ENCODE measurements at places on chromosomes 12 and 14. TPM values are rescaled to one million over a fixed set of nuclear protein-coding genes. Genes with fewer than 3 reads are reported as not detected.
A peak's percentile ranks its signal among the peaks of the same experiment; 100 is the strongest.

DNA sequence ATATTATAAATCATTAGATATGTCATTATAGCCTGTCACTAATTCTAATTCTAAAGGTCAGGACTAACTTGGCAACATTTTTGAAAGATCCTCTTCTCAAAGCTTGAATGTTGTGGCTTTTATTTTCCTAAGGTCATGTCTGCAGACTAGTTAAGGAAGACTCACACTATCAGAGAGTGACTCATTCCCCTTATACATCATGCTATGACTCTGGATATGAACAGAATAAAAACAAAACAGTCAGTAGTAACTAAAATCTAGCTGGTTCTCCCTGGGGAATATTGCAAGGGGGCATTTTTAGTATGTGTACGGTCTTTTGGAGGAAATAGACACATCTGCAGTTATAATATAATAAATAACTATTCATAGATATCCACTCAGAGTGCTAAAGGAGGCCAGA is 170.6 kb downstream of the SLC2A13 start:
- no peak for DNase-seq

GRCh38 chr14:102759456-102760187 is 17.6 kb upstream of the TRAF3 start:
- DNase-seq, result no peak

GRCh38 chr14:61326847-61327246 is 5.5 kb downstream of the PRKCH start:
- peak; percentile 93 for DNase-seq

GRCh38 chr12:6688543-6688998 is 604 bp downstream of the ZNF384 start:
- DNase-seq, result no peak

GRCh38 chr12:24113701-24114100 is 164.2 kb upstream of the SOX5 start:
- DNase-seq, result no peak

DNA sequence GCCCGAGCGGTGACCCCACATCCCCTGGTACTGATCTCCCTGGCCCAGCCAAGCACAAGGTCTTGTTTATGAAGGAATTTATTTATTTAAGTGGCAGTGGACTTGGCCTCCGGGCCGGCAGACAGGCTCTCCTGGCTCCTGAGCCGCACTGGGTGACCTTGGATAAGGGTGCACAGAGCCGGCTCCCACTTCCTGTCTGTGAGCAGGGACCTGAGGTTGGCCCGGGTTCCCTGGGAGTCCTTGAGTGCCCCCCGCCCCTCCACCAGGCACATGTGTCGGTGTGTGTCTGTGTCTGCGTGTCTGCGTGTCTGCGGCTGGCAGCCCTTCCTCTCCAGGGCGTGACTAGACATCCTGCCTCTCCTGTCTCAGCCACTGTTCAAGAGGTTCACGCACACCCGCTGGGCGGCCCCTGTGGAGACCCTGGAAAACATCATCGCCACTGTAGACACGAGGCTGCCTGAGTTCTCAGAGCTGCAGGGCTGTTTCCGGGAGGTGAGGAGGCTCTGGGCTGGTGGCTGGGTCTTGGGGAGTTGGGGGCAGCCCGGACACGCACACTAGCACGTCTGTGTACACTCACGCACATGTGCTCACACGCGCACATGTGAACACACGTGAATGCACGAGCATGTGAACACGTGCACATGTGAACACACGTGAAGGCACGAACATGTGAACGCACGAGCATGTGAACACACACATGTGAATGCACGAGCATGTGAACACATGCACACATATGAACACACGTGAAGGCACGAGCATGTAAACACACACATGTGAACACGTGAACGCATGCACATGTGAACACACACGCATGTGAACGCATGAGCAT is 9.3 kb downstream of the TNFAIP2 start:
- peak; percentile 64 for DNase-seq

DNA sequence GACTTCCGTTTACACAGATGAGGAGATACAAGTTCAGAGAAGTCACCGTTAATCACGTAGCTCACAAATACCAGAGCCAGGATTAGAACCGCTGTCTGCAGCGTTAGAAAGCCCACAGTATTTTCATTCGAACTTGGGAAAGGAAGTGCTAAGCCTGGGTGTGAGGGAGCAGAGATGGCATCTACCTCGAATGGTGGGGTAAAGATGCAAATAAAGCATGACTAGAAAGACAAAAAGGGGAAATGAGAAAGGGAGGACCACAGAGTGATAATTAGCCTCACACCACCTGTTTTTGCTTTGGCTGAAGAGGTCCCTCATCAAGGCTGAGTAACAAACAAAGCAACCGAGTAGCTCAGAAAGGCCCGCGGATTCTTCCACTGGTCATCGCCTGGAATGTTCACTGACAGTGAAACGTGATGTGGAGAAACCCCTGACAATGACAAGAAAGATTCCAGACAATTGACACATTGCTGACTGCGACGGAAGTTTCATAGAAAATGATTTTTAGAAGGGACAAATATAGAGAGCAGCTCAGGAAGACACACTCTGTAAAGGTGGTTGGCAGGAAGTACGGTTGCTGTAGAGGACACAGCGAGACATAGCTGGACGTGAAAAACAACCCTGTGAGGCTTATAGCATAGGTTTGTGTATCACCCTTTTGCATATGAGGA is 31.5 kb upstream of the BHLHE41 start:
- no peak for DNase-seq

DNA sequence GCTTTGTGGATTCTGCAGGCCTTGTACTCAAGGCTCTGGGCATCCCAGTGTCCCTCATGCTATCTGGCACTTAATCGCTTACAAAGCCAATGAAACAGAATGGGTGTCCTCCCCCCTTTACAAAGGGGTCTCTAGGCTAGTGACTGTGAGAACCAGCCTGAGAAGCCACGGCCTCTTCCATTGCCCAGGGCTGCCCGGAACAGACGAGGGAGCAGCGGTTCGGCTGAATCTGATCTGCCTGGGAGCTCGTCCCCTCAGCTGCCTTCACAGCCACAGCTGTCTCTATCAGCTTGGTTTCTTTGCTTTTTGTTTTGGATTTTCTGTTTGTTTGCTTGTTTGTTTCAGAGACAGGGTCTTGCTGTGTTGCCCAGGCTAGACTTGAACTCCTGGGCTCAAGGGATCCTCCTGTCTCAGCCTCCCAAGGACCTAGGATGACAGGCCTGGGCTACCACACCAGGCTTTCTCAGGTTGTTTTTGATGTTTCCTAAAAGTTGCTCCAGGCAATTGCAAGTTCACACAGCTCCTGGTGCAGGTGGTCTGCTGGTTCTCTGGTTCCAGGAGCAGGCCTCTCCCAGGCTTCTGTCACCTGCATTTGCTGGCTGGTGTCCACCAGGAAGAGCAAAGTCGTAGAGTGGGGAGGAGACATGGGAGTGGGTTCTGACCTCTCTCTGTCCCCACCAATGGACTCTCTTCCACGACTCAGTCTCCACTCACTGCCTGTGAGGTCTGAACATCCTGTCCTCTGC is 10.9 kb upstream of the RIN3 start:
- DNase-seq, result peak; percentile 59

GRCh38 chr12:89384050-89384758 is 31.9 kb upstream of the DUSP6 start:
- DNase-seq, result no peak

- DNase-seq, result no peak
These were observed 299.6 kb upstream of the ATP2B1 start for GRCh38 chr12:90008277-90008676.

- no peak for DNase-seq
These were observed 150.3 kb downstream of the TGFB3 start for GRCh38 chr14:75831455-75831854.

DNA sequence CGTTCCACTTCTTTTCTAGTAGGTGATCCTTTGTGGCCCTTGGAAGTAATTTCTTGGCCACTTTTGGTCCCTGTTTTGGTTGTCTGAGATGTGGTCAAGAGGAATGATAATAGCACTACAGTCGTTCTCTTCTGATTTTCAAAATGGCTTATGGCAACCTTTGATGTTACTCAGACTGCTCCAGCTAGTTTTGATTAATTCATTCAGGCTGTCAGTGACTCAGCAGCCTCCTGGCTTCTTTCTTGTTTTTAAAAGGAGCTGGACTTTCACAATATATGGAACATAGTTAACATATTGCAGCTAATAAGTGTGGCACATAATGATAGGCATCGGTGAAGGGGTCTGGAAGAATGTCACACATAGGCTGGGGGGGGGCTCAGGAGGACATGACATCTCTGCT is 47.3 kb downstream of the WDR20 start:
- DNase-seq, result no peak

GRCh38 chr12:10048526-10048925 is 18.0 kb downstream of the CLEC9A start:
- no peak for DNase-seq

DNA sequence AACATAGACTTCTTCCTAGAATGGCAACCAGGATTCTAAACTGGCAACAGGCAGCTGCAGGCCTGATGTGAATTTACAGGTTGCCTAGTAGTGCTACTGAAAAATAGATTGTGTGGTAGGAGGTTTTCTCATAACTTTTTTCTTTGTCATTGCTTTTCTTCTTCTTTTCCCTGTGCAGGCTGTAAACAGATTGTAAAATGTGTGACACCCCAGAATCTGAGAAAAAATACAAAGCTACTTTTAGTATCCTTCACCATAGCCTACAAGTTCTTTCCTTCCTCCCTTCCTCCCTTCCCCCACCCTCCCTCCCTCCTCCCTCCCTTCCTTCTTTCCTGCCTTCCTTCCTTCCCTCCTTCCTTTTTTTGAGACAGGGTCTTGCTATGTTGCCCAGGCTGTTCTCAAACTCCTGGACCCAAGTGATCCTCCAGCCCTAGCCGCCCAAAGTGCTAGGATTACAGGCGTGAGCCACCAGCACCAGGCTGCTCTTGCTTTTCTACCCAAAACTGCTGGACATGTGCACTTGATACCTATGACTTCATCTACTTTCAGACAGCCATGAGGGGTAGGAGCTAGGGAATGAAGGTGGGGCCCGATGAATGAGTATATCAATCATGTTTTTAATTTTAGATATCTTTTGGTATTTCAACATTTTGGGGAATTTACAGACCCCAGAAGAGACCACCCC is 114.2 kb upstream of the EEA1 start:
- DNase-seq, result no peak

- DNase-seq, result no peak
These were observed 170.8 kb upstream of the DYRK2 start for GRCh38 chr12:67477681-67478265.

- no peak for DNase-seq
These were observed 82.9 kb downstream of the NEDD1 start for GRCh38 chr12:96989916-96990315.

- DNase-seq, result no peak
These were observed 212.9 kb upstream of the CRY1 start for GRCh38 chr12:107306141-107306659.

DNA sequence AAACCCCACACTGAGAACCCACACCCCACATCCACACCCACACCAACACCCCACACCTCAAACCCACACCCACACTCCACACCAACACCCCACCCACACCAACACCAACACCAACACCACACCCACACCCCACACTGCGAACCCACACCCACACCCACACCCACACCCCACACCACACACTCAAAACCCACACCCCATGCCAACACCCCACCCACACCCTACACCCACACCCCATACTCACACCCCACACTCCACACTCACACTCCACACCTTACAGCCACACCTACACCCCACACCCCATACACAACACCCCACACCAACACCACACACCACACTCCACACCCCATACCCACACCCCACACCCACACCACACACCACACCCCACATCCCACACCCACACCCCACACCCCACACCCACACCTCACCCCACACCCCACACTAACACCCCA is 38.0 kb downstream of the TMEM120B start:
- no peak for DNase-seq

DNA sequence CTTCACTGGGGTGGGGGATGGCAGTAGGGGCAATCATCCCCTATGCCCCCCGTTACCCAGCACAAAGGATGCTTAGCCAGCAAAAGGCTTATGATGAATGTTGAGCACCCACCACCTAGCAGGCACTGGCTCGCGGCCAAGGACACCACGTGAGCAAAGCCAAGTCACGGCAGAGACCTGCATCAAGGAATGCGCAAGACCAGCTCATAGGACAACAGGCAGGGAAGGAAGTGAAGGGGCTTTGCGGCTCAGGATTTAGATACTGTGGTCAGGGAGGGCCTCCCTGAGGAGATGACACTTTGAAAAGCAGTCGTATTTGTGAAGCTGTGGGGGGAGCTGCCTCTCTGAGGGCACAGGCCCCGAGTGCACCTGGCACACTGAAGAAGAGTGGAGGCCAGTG is 32.8 kb downstream of the SH2B3 start:
- DNase-seq, result no peak

- DNase-seq, result no peak
These were observed 13.1 kb downstream of the KRT85 start for GRCh38 chr12:52354200-52354599.

GRCh38 chr14:63650256-63650952 is 8.7 kb upstream of the WDR89 start:
- DNase-seq, result no peak

DNA sequence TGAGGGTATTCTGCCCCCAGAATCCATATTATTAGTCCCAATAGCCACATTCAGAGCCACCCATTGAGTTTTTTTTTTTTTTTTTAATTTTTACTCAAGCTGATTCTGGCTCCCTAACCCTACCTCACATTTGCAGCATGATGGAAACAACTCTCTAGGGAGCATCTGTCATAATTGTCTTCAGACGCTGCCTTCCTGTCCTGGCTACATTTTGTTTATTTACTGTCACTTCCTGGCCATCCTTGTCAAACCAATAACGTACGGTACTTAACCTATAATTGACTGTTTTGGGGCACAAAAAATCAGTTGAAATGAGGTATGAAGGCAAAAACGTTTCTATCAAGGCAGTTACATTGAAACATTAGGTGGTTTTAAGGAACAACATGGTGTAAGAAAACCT is 2.1 kb downstream of the GLIPR1 start:
- DNase-seq, result no peak

DNA sequence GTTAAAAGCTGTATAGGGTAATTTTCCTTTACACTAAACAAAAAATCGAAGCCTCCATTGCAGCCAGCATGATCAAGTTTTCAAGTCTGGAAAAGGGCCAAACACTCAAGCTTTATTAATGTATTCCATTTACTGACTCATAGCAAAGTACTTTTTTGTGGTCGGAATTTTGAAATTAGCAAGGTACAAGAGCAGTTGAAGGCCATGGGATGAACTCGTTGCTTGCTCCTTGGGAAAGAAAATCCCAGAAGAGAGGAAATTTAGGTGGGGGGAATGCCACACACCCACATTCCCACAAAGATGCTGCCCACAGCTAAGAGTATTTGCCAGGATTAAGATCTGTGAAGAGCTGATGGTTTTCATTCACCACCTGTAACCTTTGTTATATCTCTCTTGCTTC is 333.7 kb downstream of the EGLN3 start:
- no peak for DNase-seq

The TRHDE gene
- 3.1 TPM for total RNA-seq

The ARF6 gene
- 55.8 TPM for total RNA-seq

The C12orf43 gene
- total RNA-seq, result 13.7 TPM

The C12orf50 gene
- total RNA-seq, result not detected

The ADGRD1 gene
- total RNA-seq, result 238 TPM

The FAIM2 gene
- 2.5 TPM for total RNA-seq

The MAP1LC3B2 gene
- total RNA-seq, result 1.8 TPM

The ASCL1 gene
- not detected for total RNA-seq

The RIPK3 gene
- 8.5 TPM for total RNA-seq

The NEUROD4 gene
- total RNA-seq, result not detected

The UBC gene
- total RNA-seq, result 1,405 TPM

The TMEM229B gene
- total RNA-seq, result 1.7 TPM

All from posterior vena cava (tissue), 2 donors.